Hematopoietic multipotent progenitor cell treated with erythropoietin and hydrocortisone succinate and interleukin-3 and kit ligand, for 17 days (in vitro differentiated cells): ENCODE measurements at places on chromosomes 16 and 17.

DNA sequence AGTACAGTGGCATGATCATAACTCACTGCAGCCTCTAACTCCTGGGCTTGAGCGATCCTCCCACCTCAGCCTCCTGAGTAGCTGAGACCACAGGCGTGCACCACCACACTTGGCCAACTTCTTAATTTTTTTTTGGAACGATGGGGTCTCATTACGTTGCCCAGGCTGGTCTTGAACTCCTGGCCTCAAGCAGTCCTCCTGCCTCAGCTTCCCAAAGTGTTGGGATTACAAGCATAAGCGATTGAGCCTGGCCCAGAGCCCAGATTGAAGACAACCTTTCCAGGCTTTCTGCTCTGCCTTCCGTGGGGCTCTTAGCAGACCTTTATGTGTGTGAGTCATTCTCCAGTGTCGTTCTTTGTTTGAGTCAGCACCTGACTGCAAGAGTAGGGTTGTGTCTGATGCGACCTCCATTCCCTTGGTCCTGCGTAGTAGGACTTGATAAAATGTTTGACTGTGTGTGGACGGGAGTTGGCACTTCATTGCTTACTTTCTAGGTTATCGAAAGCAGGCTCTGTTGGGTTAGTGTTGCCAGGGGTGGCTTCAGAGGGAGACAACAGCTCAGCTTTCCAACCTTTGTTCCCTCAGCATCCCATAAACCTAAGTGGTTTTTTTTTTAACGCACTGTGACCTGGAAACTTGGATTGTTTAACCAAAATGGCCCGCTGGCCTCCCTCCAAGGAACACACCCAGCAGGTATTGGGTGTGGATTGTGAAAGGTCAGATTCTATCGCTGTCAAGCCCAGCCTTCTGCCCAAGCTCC is 26.4 kb downstream of the EEF2K start:
- DNase-seq = no peak

DNA sequence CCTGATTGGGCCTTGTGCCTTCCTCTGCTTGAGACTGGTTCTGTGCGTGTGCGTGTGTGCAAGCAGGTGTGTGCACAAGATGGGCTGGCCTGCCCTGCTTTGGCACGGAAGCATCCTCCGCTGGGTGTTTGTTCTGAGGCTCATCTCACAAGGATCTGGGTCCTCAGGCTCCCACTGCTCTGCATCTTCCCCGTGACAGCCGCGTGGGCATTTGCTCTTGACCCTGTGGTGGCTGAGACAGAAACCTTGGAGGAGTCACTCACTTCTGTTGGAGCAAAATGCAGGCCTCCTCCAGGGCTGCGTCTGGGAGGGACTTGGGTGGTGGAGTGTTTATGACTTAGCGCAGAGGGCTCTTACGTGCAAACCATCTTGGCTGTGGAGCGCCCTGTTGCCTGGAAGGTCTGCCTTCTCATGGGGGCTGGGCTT is 119.2 kb downstream of the RPTOR start:
- DNase-seq = no peak

DNA sequence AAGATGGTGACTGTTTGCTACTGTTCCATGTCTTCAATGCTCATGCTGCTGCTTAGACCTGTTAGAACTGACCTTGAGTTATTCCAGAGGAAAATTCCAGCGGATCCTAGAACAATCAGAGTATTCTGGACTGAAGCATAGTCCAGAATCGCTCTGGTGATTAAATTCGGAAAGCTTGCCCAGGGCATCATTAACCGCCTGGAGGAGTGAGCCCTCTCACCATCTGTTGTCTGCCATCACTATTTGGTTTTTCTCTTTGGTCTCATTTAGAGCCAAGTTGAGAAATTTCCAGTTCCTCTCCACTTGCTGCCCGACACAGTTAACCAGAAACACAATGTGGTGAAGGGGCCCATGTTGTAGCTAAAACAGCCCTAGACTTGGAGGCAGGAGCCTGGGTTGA is 104.1 kb downstream of the BMERB1 start:
- DNase-seq = no peak

DNA sequence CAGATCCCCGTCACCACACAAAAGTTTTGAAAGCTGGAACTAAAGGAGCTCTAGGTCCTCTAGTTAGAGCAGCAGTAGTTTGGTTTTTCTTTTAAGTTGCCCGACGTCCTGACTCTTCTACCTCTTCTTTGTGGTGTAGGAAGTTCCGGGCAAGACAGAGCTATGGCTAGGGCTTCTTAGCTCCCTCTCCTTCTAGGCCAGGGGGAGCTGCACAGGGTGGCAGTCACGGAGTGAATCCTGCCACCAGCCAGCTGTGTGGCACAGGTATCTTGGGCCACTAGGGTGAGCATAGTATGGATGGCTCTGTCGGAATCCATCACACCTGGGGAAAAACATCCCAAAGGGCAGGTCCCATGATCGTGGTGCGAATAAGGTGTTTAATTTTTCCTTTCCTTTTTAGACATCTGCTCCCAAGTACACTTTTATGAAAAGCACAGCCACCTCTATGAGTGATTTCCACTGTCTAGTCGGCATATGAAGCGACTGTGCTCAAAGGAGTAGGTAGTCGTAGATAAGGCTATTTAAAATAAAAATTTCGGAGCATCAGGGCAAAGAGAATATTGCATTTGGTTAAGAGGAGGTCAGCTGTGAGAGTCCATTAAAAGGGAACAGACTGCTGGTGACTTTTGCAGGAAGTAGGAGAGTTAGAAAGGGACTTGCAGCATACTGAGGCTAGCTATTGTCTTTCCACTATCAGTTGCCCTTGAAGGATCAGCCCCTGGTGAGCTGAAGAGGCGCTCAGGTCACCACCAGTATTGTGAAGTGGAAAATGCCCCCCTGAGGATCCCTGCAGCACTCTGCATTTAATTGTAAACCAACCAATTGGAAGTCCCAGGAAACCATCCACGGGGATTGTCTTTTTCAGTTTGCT is 2.1 kb downstream of the PRKCA start:
- no peak for DNase-seq

- DNase-seq = no peak
Measured at GRCh38 chr16:72927199-72928089, 120.5 kb downstream of the ZFHX3 start.
